Stimulated activated CD4-positive, alpha-beta T cell treated with anti-CD3 and anti-CD28 coated beads, Interleukin-15, amount 100 ng/mL, for 24 hours (primary cell): ENCODE measurements at places on chromosomes 5 and 9.
A peak's percentile ranks its signal among the peaks of the same experiment; 100 is the strongest.

- no peak for DNase-seq
Measured at GRCh38 chr5:87302061-87302460, 34.4 kb downstream of the RASA1 start.

DNA sequence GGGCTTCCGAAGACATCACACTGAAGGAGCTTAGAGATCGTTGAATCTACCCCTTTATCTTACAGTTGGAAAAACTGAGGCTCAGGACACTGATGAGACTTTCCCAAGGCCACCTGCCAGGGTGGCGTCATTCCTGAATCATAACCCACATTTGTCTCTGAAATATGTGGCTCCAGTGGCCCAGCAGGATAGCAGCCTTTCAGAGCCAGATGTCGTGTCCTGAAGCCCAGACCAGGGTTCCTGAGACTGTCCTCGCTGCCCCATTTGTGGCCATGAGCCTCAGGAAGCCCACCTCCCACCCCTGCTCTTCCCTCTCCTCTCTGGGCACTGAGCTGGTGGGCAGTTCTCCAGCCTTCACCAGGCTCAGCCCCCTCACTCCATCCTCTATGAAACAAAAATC is 2.4 kb downstream of the HMCN2 start:
- no peak for DNase-seq

- no peak for DNase-seq
Measured at GRCh38 chr5:172852490-172853354, 18.7 kb downstream of the ERGIC1 start.

DNA sequence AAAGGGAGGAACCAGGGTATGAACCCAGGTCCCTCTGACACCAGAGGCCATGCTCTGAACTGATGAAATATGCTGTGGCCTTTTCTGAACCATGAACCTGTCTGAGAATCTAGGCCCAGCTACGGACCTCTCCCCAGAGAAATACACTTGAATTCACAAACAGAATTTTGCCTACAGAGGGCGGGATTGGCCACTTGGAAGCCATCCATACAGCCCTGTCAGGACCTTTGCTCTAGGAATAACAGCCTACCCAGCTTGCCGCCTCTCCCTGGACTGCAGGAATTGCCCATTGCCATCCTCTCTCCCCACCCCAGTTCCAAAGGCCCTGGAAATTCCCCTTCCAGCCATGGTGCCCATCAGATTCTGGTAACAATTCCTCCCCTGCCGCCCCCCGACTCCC is 26.6 kb downstream of the MORN5 start:
- no peak for DNase-seq

- no peak for DNase-seq
Measured at GRCh38 chr5:112127861-112128260, 291.2 kb downstream of the EPB41L4A start.

DNA sequence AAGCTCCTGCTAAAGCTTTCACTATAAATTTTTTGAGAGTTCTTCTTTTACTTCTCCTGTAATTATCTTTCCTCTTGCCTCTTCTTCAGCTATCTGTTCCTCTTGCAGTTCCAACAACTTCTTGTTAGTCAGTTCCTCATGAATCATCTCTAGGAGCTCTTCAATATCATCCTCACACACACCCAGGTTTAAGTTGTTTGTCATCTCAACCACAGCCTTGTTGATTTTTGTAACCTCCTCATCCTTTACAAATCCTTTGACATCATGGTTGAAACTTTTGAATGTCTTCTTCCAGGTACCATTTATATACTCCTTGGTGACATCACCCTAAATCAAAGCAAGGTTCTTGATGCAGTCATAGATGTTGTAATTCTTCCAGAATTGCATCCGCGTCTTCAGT is 106.3 kb upstream of the MAMDC2 start:
- DNase-seq, result no peak

DNA sequence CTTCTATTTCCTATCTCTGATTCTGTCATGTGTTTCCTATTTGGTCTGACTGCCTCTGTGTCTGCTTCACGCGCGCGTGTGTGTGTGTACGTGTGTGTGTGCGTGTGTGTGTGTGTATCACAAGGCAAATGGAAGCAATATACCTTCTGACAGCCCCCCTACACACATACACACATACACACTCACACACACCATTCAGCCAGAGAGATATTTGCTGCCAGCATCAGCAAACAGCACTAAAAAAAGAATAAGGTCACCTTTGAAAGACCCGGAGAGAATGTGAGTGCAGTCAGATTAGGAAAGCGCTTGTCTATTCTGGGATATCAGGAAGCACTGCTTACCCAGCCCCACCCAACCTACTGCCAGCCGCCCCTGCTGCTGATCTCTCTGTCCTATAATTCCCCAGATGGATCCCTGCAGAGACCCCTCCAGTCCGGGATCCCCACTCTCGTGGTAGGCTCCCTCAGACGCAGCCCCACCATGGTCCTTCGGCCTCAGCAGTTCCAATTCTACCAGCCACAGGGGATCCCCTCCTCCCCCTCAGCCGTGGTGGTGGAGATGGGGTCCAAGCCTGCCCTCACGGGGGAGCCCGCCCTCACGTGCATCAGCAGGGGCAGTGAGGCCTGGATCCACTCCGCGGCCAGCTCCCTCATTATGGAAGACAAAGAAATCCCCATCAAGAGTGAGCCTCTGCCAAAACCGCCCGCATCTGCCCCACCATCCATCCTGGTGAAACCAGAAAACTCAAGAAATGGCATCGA is 45.7 kb downstream of the PLAC8L1 start:
- no peak for DNase-seq

- no peak for DNase-seq
Measured at GRCh38 chr5:36407396-36407795, 105.7 kb upstream of the RANBP3L start.

- no peak for DNase-seq
Measured at GRCh38 chr9:132858751-132859150, 19.3 kb downstream of the AK8 start.

DNA sequence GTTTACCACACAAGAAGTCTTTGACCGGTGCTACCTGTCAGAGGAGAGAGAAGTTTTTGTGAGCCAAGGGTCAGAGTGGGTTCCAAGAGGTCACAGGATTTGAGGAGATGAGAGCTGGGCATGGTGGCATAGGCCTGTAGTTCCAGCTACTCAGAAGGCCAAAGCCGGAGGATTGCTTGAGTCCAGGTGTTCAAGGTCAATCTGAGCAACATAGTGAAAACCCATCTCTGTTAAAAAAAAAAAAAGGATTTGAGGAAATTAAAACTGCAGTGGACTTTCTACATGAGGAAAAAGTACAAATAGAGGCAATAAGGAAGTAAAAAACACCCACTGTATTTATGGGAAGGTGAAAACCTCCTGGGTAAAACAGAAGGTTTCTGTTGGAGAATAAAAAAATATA is 63.8 kb downstream of the PHAX start:
- no peak for DNase-seq

- no peak for DNase-seq
Measured at GRCh38 chr9:114373960-114374730, 13.6 kb downstream of the AKNA start.

DNA sequence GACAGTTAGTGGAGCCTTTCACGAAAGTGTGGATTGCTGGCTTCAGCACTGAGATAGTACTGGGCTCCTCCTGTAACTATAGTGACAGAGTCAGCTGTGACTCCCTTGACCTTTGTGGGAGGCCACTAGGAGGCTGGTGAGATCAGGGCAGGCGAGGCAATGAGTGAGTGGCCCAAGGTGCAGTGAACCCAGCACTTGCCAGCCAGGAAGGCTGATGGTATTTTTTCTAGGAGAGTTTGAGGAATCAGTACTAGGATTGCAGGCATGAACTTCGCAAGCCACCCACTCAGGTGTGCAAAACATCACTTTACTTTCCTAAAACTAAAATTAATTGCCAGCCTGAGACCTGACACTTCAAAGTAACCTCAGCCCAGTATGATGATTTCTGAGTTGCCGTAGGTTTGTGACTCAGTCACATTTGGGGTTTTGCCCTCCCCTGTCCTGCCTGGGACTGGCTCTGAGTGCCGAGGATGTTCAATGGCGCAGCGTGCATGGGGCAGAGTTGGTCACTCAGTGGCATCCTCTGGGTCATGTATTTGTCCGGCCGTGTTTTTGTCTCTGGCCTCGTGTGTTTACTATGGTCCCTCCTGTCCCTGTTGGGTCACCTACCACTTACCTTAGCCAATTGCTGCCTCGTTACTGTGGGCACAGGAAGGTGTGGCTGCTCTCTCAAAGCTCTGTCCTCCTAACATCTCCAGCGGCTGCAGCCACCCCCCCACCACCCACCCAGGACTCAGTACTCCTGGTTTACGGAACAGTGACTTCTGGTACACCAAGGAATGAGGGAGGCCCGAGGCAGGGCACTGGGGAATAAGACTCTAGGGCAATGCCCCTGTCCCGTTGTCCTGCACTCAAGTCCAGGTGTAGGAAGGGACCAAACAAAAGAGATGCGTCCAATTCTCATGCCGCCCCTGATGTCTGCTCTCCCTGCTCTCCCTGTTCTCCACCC is 67.2 kb downstream of the IL31RA start:
- no peak for DNase-seq

DNA sequence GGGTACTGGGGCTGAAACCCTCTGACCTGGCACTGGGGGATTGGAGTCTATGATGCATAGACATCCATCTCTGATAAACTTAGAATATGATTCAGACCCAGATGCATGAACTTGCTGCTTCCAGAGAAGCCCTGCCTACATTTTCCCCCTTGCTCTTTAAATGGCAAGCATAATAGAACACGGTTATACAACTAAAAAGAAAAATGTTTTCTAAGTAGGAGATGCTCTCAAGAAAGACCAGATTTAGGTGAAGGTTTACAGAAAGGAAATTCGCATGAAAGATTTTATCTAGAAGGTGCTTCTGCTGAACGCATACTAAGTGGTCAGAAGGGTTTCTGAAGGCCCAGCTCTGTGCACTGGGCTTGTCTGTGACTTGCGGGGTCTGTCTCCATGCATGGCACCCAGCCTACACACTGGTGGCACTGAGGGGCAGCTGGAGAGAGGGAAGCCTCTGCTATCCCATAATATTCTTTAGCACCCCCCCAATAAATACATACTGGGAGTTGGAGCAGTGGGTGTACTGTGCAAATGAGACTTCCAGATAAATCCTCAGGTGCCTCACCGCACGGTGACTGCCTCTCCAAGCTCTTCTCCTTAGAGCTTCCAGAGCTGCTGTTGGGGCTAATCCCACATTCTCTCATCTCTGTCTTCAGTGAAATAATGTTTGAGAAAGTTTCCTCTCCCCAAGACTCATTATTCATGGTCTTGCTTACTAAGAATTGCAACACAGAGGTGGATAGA is 114.6 kb downstream of the FSTL4 start:
- no peak for DNase-seq

DNA sequence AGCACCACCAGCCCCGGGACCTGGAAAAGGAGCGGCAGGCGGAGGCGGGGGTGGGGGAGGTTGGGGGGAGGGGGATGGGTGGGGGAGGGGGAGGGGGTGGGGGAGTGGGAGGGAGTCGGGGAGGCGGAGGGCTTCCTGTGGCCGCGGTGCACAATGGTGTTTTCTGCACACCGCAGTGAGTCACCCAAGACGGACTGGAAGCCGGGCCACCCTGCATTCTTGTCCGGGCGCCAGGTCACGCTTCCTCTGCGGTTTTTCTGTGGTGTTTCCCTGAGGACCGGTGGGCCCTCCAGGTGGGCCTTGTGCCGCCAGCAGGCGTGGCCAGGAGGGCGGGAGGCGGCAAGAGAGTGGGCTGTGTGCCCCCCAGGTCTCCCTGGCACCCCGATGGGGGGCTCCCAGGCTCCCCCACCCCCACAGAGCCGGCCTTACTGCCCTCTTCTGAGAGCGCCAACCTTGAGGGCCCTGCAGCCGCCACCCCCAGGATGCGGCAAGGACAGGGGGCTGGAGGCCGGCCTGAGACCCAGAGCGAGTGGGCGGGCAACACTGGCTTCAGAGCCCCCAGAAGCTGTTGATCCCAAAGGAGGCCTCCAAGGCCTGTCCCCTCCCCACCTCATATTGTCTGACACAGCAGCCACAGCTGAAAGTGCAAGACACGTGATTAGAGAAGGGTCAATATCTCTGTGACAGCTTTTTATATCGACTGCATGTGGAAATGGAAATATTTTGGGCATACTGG is 11.1 kb downstream of the EXD3 start:
- peak; percentile 67 for DNase-seq

DNA sequence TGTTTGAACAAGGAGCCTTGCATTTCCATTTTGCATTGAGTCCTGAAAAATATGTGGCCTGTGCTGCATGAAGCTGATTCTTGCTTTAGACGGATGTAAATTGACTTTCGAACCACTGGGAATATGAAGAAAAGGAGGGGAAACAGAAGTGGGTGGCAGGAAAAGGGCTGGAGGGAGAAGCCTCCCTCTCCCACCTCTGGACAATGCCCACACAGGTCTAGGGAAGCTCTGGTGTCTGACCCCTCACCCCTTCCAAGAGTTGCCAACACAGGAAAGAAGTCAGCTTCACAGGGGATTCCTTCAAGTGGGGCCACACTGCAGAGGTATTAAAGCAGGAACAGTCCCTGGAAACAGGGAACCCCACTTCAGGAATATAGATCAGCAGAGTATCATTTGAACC is 52.2 kb downstream of the ZNF366 start:
- DNase-seq, result no peak

DNA sequence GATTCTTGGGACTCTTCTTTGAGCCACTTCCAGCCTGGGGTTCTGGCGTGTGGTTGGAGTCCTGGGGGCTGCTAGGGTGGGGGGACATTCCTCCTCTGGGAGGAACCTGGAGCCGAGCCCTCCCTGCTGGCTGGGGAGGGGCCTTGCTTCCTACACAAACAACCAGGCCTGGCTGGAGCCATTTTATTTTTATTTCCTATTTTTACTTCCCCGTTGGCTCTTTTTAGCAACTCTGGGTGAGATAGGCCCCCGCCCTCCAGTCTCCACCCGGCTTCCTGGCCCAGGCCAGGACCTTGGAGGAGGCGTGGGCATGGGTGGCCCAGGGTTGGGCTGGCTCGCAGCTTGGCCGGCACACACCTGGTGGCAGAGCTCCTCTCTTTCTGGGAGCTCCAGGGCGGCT is 15.1 kb downstream of the RXRA start:
- DNase-seq, result no peak

DNA sequence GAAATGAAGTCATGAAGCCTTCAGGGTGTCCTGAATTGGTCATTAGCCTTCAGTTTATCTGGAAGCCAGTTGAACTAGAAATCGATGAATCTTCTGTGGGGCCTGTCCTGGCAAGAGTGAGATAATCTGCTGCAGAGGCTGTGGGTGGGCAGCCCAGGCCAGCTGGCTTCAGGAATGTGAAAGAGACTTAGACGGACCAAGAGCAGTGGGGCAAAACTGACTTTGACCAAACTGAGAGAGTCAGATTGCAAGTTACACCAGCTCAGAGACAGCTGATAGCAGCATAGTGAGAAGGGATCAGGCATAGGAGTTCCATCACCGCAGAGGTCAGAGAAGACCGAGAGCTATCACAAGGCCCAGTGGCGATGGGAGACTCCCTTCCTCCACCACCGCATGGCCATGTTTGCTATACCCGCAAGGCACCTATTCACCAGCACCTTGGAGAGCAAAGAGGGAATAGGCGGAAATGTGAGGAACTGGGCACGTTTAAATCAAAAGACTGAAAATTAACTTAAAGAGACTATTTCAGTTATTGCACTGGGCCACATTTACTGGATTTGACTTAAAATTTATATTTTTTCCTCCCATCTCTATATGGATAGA is 50.0 kb upstream of the GLIS3 start:
- DNase-seq, result no peak

- DNase-seq, result no peak
Measured at GRCh38 chr9:75053869-75054268, 25.8 kb upstream of the CARNMT1 start.

- no peak for DNase-seq
Measured at GRCh38 chr5:4734348-4734747, 405.8 kb upstream of the ADAMTS16 start.
